Astrocyte (in vitro differentiated cells and primary cell): ENCODE measurements at places on chromosomes 1 and 21.

DNA sequence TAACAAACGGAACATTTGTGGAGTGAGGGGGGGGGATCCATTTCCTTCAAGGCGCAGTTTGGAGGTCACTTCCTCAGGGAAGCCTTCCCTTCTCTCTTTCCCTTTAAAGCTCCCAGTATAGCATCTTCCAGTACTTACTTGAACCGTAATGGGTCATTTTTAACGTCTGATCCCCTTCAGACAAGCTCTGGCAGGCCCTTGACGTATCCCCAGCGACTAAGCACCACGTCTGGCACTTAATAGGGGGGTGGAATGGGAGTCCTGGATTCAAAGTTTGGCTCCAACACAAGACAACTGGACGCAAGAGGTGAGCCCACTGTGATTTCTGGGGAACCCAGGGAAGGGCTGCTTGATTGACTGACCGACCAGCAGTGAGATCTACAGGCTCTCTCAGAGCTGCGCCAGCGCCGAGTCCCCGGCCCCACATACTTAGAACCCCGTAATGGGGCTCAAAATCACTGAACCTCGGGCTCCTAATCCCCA lies 441 bp downstream of the YARS1 start:
- DNase-seq: no peak

DNA sequence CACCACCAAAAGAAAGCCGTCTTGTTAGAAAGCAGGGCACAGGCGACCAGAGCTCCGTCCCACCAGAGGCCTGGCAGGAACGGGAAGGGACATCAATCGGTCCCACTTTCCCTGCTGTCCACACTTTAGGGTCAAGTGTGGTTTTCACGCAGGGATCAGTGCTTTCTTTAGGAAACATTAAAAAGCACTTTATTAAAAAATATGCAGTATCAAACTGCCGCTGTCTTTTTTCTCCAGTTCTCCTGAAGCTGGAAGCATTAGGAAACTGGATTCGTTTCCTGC lies 437 bp downstream of the IFNLR1 start:
- no peak for DNase-seq

- no peak for DNase-seq
Observed at GRCh38 chr1:47623557-47623940, 185.7 kb downstream of the FOXD2 start.

GRCh38 chr1:23718482-23718881 lies 24.8 kb upstream of the ELOA start:
- no peak for DNase-seq

GRCh38 chr1:17880449-17880848 lies 125.3 kb downstream of the ACTL8 start:
- no peak for DNase-seq

GRCh38 chr1:79920960-79921669 lies 914.6 kb upstream of the ADGRL4 start:
- no peak for DNase-seq

- no peak for DNase-seq
Observed at GRCh38 chr1:108010581-108010980, 45.6 kb upstream of the VAV3 start.
